ENCODE measurements at places on chromosomes 2 and 18.

DNA sequence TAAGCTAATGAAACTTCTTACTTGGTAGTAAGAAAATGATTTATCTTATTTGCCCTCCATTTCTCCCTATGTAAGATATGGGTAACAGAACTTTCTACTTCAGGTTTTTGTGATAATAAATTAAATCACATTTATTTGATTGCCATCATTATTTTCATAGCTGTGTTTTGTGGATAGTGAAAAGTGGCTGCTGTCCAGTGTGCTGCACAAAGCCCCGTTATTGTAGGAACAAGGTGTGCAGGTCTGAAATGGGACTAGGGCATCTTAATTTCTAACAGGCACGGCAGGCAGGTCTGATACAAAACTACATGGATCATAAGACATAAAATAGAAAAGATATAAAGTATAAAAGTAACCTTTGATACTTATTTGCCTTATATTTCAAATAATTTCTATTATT is 51.6 kb upstream of the THSD7B start:
- no peaks in the 10 kb centered on the region for H3K27me3 ChIP-seq
- no peak overlapping the region for H3K27ac ChIP-seq

GRCh38 chr2:63594660-63595059 is 5.9 kb downstream of the MDH1 start:
- H3K36me3 ChIP-seq, result peaks cover 34% of the 10 kb centered on the region
- no peaks in the 10 kb centered on the region for H3K27me3 ChIP-seq
- H3K27ac ChIP-seq, result no peak overlapping the region
- no peak for DNase-seq
- no peak overlapping the region for H3K4me3 ChIP-seq

DNA sequence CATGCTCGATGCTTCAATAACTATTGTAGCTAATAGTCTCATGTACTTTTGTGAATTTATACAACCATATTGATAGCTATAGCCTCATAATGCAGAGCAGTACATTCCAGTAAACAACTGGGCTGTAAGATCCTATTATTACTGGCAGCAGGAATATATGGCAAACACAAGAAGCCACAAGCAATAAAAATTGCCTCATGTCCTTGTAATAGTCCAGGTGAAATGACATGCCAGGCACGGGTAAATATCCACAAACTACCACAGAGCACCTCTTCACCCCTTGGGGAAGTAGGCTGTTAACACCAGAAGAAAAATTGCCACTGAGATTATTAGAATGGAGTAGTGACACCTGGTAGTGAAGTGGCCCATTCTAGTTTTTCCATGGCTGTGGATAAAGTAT is 158.3 kb downstream of the MTX2 start:
- H3K27me3 ChIP-seq, result no peaks in the 10 kb centered on the region
- H3K4me1 ChIP-seq, result no peaks in the 10 kb centered on the region
- no peaks in the 10 kb centered on the region for H3K36me3 ChIP-seq
- H3K27ac ChIP-seq, result no peak overlapping the region
- no peak overlapping the region for H3K4me3 ChIP-seq

GRCh38 chr2:143209570-143210445 is 80.6 kb downstream of the ARHGAP15 start:
- H3K27me3 ChIP-seq, result peaks cover 8% of the 10 kb centered on the region
- no peak overlapping the region for H3K27ac ChIP-seq

GRCh38 chr2:157887946-157888345 is 11.8 kb upstream of the ACVR1 start:
- no peaks in the 10 kb centered on the region for H3K36me3 ChIP-seq
- no peaks in the 10 kb centered on the region for H3K27me3 ChIP-seq
- H3K4me1 ChIP-seq, result no peaks in the 10 kb centered on the region
- no peak overlapping the region for H3K4me3 ChIP-seq

GRCh38 chr18:50055488-50055887 is 139.5 kb downstream of the MYO5B start:
- DNase-seq, result no peak
- H3K36me3 ChIP-seq, result no peaks in the 10 kb centered on the region
- no peaks in the 10 kb centered on the region for H3K4me1 ChIP-seq
- no peaks in the 10 kb centered on the region for H3K27me3 ChIP-seq

- no peaks in the 10 kb centered on the region for H3K27me3 ChIP-seq
- no peaks in the 10 kb centered on the region for H3K36me3 ChIP-seq
- H3K27ac ChIP-seq, result no peak overlapping the region
- no peaks in the 10 kb centered on the region for H3K4me1 ChIP-seq
- no peak overlapping the region for H3K4me3 ChIP-seq
- no peak for DNase-seq
These were observed 1294.0 kb downstream of the LRP1B start for GRCh38 chr2:140836826-140837225.

- H3K4me1 ChIP-seq, result peaks cover 5% of the 10 kb centered on the region
- no peaks in the 10 kb centered on the region for H3K27me3 ChIP-seq
- peak; percentile 91 for DNase-seq
- no peaks in the 10 kb centered on the region for H3K36me3 ChIP-seq
- peak within 1 kb of the TSS; percentile 77 for H3K27ac ChIP-seq
These were observed at the start of gene RMDN2 for GRCh38 chr2:37925063-37925897. RMDN2 (plus strand) TSS chr2:37925287; CDS start chr2:37929278, 3,991 bp downstream.

DNA sequence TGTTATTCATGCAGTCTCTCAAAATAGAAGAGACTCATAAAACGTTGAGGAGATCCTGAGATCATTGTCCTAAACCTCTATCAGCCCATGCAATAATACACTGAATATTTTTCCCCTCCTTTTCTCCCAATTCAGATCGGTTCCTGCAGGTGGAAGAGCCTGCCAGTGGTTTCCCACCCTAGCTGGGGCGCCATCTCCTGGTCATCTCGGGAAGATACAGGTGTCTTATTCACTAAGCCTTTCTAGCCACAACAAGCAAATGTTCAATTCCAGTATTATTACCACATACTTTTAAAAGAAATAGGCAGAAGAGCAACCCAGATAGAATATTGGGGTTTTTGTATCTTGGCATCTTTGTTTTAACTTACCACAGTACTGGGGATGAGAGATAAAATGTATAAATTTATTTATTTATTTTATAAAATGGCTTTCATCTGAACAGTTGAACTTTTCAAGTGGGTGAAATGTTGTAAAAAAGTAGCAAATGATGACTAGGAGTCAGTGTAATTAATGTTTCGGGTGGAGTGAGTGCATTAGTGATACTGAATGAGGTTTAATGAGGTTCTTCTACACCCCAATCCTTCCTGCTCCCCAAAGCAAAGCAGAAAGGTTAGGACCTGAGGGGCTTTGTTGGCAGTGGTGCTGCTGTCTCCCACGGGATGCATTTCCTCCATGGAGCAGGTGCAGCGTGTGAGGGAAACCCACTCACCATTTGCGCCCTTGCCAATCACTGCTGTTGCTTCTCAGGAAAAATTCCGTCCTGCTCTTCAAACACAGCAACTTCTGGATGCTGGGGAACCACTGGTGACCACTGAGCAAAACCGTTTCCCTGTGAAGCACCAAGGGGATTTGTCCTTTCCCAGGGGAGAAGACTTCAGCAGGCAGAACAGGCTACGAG is 147.1 kb upstream of the FHL2 start:
- peaks cover 30% of the 10 kb centered on the region for H3K27me3 ChIP-seq
- DNase-seq, result peak; percentile 74
- H3K36me3 ChIP-seq, result no peaks in the 10 kb centered on the region
- H3K27ac ChIP-seq, result no peak overlapping the region
- H3K4me3 ChIP-seq, result no peak overlapping the region

DNA sequence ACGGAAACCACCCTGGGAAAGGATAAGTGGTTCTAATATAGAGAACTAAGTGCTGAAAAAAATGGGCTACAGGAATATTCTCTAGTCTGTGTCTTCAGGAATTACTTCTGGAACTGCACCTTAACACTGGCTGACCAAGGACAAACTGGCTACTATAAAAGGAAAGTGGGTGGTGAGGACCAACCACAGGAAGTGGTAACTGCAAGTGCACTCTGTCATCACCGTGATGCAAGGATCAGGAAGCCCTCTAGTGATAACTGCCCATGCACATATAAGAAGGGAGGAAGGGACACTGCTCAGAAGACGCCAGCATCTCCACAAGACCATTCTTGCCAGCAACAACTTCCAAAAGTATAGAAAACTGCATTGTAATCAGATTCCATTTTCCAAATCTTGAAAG is 424.4 kb upstream of the RGPD4 start:
- no peaks in the 10 kb centered on the region for H3K4me1 ChIP-seq
- H3K36me3 ChIP-seq, result no peaks in the 10 kb centered on the region
- peaks cover 15% of the 10 kb centered on the region for H3K27me3 ChIP-seq
- no peak overlapping the region for H3K4me3 ChIP-seq

DNA sequence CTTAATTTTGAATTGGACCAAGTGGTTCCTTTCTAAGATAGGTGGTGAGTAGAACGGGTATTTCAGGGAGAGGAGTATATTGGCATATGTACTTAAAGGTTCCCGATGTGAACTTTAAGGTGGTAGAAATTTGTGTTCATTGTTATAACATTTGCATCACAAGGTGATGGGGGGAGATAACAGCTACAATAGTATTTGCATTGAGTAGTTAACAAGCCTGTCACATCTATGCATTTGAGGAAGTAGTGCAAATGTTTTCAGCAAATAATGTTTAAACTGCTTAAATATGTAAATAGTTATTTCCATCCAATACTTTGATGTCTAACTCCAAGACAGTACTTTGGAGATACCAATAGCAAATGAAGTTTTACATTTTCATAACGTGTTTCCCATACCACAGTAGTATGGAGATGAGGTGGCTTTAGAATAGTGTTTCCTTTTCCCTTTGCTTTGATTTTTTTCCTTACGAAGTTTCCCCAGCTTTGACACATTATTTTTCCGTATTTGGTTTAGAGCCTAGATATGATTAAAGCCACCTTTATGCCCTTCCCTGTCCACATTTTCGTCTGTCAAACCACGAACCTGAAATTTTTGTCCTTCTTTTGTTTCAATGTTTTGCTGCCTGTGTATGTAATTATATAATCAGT is 46.6 kb downstream of the VAPA start:
- DNase-seq, result no peak
- no peaks in the 10 kb centered on the region for H3K4me1 ChIP-seq
- H3K36me3 ChIP-seq, result peaks cover 11% of the 10 kb centered on the region
- no peak overlapping the region for H3K27ac ChIP-seq
- no peaks in the 10 kb centered on the region for H3K27me3 ChIP-seq

- H3K36me3 ChIP-seq, result no peaks in the 10 kb centered on the region
- no peak overlapping the region for H3K27ac ChIP-seq
- no peak overlapping the region for H3K4me3 ChIP-seq
- H3K4me1 ChIP-seq, result no peaks in the 10 kb centered on the region
- no peaks in the 10 kb centered on the region for H3K27me3 ChIP-seq
These were observed 481.1 kb downstream of the CBLN2 start for GRCh38 chr18:72063001-72063400.

DNA sequence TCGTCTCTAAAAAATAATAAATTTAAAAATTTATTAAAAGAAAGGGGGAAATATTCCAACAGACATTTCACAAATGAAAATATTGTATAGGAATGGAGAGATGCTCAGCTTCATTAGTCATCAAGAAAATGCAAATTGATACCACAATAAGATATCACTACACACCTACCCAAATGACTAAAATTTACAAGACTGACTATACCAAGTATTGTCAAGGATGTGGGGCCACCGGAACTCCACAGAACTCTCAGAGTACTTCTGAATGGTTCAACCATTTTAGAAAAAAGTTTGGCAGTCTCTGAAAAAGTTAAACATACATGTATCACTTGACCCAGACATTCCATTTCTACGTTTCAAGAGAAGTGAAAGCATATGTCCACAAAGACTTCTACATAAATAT is 163.4 kb downstream of the EHBP1 start:
- no peak overlapping the region for H3K27ac ChIP-seq
- no peak for DNase-seq
- no peaks in the 10 kb centered on the region for H3K27me3 ChIP-seq
- peaks cover 70% of the 10 kb centered on the region for H3K36me3 ChIP-seq

DNA sequence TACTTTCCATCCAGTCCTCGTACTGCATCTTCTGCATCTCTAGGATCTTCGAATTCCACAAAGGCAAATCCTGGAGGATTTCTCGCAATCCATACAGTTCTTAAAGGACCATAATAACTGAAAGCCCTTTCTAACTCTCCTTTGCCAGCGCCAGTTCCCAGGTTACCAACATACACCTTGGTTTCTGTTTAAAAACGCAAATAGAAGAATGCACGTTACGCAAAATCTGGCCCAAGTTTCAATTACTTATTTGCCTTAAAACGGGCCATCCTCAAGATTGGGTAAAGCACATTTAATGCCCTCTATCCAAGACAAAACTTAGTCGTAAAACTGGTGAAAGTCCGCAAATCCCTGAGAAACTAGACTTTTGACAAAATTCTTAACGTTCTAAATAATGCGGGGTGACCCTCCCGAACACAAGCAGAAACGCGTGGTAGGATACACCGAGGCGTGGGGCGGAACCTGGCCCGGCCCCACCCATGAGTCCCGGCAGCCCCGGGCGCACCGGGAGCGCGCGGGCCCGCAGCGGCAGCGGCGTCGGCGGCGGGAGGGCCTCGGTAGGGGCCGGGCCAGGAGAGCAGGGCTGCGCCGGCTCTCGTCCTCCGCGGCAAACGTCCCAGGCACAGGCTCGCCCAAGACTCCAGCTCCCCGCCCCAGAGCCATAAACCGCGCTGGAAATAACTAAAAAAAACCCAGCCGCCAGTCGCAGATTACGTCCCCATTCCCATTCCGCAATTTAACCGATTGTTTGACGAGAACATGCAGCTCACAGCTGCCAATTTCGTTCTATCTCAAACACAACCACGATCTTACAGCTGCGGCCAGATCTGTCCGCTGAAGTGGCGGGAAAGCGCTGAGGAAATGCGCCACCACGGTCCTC is 910 bp downstream of the SRSF7 start:
- peak overlapping the region; percentile 86 for H3K4me3 ChIP-seq
- H3K27me3 ChIP-seq, result no peaks in the 10 kb centered on the region
- peak; percentile 79 for DNase-seq
- H3K36me3 ChIP-seq, result peaks cover 42% of the 10 kb centered on the region

GRCh38 chr2:37084797-37085196 is 479 bp downstream of the GPATCH11 start:
- peak overlapping the region; percentile 82 for H3K4me3 ChIP-seq
- H3K27me3 ChIP-seq, result no peaks in the 10 kb centered on the region
- H3K4me1 ChIP-seq, result peaks cover 23% of the 10 kb centered on the region
- no peaks in the 10 kb centered on the region for H3K36me3 ChIP-seq
- no peak for DNase-seq

DNA sequence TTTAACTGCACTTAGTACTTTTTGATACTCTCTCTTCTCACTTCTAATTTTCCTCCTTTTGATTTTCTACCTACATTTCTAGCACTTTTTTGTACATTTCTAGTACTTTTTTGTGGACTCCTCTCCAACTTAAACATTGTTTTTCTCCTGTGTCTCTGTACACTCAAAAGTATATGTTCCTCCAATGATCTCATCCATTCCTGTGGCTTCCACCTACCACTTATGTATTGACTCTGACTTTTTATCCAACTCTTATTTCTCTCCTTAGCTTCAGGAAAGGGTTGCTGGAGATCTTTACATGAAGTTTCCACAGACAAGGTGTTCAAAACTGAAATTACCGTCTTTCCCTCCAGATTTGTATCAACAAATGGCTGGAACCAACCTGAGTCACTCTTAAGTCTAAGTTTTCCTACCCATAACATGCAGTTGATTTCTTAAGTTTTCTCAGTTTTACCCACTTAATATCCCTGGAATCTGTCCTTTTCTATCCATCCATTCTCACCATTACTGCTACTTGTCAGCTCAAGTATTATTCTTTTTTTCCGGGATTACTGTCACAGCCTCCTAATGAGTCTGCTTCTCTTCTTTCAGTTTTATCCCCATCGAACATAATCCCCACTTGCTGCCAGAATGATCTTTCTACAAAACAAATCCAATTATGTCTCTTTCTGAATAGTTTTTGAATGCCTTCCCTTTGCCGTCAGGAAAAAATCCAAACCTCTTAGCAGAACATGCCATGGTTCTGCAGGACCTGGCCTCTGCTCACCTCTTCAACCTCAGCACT is 22.6 kb upstream of the PELI1 start:
- H3K4me1 ChIP-seq, result peaks cover 4% of the 10 kb centered on the region
- H3K36me3 ChIP-seq, result no peaks in the 10 kb centered on the region
- H3K4me3 ChIP-seq, result no peak overlapping the region
- peak; percentile 17 for DNase-seq
- no peaks in the 10 kb centered on the region for H3K27me3 ChIP-seq
